ENCODE measurements at places on chromosomes 2 and 18.
A peak's percentile ranks its signal among the peaks of the same experiment; 100 is the strongest.

DNA sequence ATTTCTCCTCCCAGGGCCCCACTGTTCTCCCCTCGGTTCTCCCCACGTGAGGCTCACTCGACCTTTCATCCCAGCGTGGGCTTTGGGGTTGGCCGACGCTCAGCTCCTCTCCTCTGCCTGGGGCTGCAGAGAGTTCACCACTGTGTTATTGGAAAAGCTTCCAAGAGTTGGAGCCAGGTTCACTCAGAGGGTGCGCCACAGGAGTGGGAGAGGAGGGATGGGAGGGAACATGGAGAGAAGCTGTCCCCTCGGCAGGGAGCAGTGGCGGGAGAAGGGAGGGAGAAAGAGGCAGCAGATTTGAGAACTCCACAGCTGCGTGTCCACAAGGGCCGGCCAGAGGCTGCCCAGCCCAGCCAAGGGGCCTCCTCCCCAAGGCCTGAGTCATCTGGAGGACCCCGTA lies 197.1 kb upstream of the SMAD2 start:
- no peak for DNase-seq

DNA sequence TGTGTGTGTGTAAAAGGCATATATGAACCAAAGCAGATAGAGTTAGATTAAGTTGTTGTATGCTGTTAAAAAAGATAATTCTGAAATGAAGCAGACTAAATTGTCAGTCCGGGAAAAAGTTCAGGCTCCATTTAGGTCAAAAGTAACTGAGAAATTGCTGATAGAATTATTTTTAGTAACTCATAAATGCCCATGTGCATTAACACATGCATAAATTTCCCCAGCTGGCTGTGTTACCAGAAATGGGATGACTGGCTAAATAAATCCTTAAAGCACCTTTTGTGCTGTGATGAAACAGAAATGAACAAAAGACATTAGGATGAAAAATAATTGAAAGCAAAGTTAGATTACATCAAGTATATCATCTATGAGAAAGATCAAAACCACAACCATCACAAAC lies 111.3 kb downstream of the NYAP2 start:
- DNase-seq = no peak

DNA sequence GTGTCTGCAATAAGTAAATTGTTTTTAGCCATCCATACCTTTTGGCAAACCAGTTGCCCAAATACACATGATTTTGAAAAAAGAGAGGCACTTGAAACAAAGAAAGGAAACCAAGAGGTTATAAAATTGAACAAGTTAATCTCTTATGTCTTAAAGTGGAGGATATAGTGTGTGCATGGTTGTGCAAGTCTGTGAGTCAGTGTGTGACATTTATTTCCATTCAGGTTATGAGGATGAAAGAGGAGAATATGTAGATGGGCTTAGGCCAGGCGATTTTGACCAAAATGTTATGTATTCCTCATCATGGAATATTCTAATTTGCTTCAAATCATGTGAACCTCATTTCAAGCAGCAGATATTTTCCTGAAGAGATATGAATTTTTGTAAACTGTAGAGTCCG lies 123.3 kb downstream of the SETBP1 start:
- DNase-seq = no peak

DNA sequence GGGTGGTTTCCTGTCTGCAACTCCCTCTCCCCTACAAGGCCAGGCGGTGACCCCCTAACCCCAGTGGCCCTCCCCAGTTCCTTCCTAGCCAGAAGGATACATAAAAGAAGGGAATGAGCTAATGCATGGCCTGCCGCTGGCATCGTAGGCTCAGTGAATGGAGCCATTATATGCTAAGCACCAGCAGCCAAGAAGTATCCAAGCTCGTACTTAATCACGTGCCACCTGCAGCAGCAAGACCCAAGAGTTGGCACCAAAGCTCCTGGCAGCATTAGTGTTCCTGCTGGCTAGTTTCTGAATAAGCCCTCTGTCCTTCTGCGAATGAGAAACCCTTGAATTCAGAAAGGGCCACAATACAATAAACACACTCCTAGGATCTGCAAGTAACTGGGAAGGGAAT lies 4.3 kb downstream of the DBI start:
- DNase-seq = no peak

DNA sequence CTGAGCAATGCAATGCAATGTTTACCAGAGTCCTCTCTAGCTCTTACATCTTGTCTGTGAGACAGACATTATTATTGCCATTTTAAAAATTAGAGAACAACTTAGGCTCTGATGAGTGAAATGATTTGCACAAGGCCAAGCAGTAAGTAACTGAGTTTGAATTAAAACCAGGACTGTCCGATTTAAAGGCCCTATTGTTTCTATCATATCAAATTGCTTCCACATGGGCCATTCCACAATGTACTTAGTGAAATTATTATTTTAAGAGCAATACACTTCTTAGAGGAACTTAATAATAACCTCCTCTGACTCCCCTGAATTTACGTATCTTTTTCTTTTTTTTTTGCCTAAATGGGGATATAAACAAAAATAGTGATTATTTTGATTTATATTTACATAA lies 64.6 kb downstream of the PLCL1 start:
- no peak for DNase-seq

- DNase-seq = no peak
Measured at GRCh38 chr2:11248-11941, 34.9 kb downstream of the FAM110C start.

- DNase-seq = no peak
Measured at GRCh38 chr2:32735348-32735747, 107.5 kb downstream of the TTC27 start.

DNA sequence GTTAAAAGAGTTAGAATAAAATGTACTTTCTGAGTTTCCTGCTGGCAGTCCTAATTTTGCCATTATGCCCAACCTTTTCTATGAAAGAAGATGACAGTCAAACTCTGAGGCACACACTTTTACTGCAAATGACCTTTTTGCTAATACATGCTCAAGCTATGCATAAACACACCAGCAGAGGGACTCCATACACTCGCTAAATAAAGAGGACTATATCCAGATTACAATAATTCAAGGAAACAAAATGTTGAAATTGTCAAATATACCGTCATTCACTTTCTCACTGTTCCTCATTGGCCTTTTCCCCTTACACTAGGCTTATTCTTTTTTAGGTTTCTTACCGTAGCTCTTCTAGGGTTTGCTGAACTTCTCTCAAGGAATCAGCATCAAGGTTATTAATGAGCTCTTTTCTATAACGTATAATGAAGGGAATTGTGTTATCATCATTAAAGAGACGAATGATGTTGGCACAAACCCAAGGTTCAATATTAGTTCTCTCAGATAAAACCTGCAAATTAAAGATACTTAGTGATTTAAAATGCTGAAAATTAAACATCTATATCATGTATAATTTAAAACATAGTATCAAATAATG lies 25.7 kb downstream of the SRBD1 start:
- DNase-seq = peak; percentile 12

DNA sequence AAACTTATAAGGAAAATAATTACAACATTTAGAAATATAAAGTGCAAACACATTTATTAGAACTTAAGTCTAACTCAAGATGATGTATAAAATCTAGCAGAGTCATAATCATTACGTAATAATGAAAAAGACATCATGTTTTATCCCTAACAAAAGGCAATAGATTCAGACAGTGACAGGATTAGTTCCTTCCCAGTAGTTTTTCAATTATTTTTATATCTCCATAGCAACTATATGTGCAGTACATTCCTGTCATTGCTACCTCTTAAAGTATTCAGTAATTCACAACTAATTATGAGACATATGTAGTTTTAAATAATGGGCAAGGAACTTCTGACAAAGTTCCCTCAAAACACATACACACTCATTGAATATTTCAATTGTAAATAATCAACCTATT lies 687.9 kb downstream of the CCDC85A start:
- DNase-seq = no peak

- DNase-seq = no peak
Measured at GRCh38 chr2:47815764-47816163, 32.8 kb downstream of the MSH6 start.

DNA sequence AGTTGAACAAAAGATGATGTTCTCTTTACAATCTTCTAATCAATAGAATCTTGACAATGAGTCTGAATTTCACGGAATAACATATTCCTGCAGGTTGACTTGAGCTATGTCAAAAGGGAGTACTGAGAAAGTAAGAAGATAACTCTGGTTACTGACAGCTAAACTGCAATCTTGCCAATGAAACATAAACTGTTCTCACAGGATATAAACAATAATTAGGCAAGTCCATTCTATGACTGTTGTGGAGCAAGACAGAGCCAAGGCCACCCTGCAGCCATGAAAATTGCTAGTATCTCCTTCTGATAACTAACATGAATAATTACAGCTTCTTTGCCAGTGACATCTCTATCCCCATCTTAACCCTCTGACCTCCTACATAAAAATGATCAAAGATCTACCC lies 6.3 kb upstream of the RPRD1A start:
- DNase-seq = no peak

DNA sequence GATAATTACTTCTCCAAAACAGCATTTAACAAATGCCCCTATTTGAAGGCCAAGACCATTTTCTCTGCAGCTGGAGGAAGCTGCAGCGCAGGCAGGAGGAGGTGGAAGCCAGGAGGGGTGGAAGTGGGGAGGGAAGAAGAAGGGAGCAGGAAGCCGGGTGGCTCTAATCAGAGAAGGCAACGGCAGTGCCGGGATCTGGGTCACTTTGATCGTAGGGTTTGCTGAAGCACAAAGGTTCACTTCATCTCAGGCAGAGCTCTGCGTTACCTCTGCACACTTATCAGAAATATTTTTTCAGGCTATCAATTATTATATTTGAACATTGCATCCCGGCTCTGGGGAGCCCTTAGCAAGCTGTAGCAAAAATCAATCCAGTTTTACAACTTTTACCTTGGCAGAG lies 315.8 kb upstream of the POU3F3 start:
- DNase-seq = no peak

DNA sequence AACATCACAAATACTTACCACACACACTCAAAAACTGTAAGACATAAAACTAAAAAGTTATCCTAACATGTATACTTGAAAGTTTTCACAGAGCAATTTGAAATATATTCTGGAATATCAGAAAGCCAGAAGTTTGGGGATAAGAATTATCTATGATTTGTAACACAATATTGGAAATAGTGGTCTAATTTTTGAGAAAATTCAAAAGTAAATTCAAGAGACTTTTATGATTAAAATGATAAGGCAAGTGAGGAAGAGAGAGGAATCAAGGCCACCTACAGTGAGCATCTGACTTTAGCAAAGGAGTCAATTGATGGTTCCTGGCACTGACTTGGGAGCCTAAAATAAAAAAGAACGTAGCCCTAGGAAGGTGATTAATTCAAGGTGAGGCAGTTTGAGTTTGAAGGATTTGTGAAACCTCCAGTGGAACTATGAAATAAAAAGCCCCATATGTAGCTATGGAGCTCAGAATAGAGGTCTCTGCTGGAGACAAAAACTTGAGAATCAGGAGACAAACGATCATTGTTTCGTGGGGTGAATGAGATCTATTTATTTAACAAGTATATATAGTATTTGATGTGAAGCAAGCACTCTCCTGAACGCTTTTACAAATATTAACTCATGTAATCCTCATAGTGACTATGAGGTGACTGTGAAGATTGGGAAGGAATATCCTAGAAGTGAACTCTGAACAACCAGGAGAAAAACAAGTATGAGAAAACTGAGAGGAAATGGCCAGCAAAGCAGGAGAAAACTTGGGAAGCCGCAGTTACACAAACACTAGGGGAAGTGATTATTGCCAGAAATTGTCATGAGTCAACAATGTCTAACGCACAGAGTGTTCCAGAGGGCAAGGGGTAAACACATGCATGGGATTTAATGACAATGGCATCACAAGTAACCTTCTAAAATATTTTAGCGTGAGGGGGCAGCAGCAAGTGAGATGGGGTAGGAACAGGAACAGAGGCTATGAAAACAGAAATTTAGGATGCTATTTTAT lies 12.8 kb downstream of the TFPI start:
- no peak for DNase-seq

DNA sequence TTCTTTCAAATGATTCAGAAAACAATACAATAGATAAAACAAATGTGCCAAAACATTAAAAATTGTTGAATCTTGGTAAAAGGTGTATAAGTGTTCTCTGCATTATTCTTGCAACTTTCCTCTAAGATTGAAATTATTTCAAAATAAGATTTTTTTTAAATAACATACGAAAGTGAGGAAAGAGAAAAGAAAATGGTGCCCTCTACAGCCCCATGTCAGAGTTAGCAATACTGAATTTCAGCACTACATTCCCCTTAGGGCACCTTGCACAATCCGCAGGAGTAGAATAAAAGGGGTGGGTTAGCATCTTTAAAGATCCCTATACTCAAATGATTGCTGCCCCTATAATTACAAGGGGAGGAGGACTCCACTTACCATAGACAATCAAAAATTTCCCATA lies 433.7 kb downstream of the BCL11A start:
- no peak for DNase-seq

DNA sequence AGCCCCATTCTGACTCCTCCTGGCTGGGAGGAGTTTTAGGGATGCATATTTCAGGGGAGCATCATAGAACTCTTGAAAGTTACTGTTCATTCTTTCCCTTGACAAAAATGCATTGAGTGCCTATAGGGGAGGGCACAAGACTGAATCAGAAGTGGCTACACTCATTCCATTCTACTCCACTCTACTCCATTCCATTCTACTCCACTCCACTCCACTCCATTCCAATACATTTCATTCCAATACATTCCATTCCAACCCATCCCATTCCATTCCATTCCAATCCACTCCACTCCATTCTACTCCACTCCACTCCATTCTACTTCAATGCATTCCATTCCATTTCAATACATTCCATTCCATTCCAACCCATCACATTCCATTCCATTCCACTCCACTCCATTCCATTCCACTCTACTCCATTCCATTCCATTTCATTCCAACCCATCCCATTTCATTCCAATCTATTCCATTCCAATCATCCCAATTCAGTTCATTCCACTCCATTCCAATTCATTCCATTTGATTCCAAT lies 110.8 kb downstream of the LOXHD1 start:
- no peak for DNase-seq

DNA sequence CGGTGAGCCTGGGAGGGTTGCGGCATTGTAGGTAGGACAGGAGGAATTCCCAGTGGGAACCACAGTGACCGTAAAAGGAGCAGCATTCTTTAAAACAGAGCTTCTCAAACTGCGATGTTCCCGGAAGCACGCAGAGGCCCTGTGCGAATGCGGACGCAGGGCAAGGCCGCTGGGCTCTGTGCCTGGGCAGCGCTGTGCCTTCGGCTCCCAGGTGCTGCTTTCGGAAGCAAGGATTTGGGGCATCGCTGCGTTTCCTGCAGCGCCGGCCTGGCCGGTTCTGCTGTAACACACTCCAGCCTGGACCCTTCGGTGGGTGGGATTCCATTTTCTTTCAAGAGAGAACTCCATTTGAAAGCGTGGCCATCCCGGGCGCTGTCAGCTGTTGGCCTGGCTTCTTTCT lies 118.6 kb downstream of the PTGR3 start:
- no peak for DNase-seq

DNA sequence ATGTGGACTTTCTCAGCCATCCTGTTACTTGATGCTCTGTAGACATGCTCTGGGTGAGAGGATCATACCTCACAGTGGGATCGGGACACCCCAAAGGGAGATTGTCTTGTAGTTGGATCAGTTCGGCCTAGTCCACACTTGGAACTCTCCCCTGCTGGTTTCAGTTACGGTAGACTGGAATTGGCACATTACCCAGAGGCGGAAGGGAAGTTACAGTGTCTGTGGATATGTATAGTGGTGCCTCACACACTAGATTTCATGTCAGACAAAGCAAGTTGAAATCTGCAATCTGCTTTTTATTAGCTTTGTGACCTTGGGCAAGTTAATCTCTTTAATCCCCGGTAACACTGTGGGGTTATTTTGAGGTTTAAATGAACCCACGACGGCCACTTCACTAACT lies 16.2 kb upstream of the CTAGE1 start:
- DNase-seq = no peak

- no peak for DNase-seq
Measured at GRCh38 chr2:159773426-159773825, 24.6 kb downstream of the CD302 start.

Measured in GM12864 (cell line).